NCI-H510A treated with DMSO at 0.1 percent for 48 hours (cell line): ENCODE measurements at places on chromosomes 6 and 20.

GRCh38 chr20:63745961-63746731, 6.6 kb downstream of the SLC2A4RG start:
- no peak for DNase-seq

DNA sequence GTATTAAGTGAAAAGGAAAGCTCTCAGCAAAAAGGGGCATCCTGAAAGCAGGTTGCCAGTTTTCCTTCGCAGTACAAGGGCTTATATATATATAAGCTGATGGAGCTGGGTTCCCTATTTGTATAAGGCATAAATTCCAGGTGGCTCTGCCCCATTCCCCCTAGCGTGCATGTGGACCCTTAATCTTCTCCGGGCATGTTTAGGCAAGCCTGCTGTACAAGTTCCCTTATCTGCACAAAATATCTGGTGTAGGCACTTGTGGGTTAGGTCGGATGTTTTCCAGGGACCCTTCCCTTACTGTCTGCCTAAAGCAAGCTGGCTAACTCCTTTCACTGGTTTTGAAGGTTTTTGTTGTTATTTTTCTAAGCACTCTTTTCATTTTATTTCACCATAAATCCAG, 140.7 kb downstream of the FUT9 start:
- peak; percentile 1 for DNase-seq

- no peak for DNase-seq
Observed at GRCh38 chr6:153503810-153504209, 372.7 kb upstream of the RGS17 start.

DNA sequence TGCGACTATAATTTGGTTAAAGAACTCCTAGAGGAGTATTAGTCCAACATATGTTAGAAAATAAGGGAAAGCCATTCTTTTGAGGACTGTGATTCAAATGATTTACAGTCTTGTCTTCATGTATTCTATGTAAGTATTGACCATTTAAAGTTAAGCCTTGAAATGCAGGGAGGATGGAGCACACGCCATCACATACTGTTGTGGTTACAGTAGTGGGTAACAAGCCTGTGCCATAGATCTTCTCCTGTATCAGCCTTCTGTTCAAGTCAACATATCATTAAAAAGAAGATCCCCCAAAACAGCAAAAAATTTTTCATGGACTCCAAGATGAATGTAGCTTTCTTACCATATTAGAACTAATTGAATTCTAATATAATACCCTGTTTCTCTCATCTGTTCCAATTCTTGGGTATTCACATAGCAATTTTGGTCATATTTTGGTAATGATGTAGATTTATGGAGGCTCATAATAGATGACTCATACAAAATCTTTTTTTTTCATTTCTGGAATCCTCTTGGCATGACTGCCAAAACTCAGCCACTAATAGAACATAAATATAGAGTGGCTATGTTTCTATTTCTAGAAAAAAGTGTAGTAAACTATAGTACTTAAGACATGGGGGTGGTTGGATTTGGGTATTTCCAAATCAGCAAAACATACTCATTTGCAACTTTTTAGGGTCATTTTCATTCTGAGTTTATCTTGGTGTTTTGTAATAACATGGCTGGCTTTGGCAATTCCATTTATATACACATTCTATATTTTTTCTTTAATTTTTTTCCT, 413.5 kb downstream of the BCKDHB start:
- DNase-seq: no peak

DNA sequence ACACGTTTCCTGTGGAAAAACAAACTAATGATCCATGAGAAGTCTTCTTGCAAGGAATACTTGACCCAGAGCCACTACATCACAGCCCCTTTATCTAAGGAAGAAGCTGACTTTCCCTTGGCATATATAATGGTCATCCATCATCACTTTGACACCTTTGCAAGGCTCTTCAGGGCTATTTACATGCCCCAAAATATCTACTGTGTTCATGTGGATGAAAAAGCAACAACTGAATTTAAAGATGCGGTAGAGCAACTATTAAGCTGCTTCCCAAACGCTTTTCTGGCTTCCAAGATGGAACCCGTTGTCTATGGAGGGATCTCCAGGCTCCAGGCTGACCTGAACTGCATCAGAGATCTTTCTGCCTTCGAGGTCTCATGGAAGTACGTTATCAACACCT, 35.4 kb downstream of the GCNT2 start:
- no peak for DNase-seq

GRCh38 chr20:40532103-40532502, 156.9 kb downstream of the MAFB start:
- no peak for DNase-seq

GRCh38 chr20:50385733-50386640, 124.2 kb upstream of the PTPN1 start:
- DNase-seq: no peak

- peak; percentile 63 for DNase-seq
Observed at GRCh38 chr6:50128420-50129005, 78.8 kb upstream of the DEFB112 start.

DNA sequence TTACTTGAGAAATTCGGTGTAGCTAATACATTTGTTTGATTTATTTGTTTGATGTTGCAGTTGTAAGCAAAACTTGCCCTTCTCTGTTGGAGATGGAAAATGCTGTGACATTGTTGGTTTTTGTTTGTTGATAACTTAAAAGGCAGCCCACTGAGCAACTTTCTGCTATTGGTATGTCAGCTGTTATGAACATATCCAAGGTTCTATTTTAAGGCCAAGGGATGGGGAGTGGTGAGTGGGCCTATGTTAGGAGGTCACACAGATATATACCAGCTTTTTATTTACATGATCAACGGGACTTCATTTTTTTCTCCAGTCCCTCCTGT, 5.7 kb downstream of the QKI start:
- DNase-seq: no peak

DNA sequence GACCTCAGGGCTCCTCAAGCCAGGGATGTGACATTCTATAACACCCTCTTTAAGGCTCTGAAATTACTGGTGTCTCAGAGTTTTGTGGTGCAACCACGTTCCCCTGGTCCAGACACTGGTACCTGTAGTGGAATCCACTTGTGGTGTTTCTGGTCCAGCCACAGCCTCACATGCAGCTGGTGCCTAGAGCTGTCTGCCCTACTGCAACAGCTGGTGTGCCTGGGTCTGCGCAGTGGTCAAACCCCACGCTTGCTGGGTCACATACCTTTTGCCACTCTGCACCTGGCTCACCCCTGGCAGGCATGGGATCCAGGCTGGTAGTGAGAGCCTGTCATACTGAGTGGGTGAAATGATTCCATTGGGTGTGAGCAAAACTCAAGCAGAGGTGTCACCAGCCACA, 1230.2 kb upstream of the EYS start:
- DNase-seq: no peak

- DNase-seq: no peak
Observed at GRCh38 chr6:98833057-98833306, 1.4 kb upstream of the POU3F2 start.

DNA sequence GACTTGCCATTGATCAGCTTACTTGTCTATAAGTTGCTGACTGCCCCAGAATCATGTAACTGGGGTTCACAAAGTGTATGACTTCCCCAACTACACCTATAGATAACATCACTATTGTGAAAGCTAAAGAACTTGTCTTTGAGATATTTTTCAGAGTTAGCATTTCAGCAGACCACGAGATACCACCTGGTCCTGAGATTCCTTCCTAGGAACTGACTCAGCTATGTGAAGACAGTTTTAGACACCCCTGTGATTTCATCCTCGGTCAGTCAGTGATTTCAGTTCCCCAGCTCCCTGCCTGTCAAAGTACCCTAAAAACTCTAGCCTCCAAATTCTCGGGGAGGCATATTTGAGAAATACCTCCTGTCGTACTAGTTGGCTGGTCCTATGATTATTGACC, 62.4 kb downstream of the TXNDC5 start:
- no peak for DNase-seq

- no peak for DNase-seq
Observed at GRCh38 chr6:31559958-31560696, 12.0 kb upstream of the LTA start.

DNA sequence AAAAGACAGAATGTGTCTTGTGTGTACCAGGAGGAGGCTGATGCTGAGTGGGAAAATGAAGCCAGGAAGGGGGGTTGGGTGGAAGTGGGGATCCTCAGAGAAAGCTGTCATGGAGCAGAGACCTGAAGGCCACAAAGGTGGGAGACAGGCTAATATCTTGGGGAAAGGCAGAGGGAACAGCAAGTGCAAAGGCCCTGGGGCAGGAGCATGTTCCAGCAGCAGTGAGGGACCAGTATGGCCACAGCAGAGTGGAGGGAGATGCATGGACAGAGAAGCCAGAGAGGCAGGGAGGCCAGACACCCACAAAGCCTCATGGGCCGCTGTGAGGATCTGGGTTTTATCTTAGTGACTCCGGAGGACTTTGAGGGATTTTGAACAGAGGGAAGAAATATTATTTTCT, 254.2 kb upstream of the SULF2 start:
- no peak for DNase-seq

GRCh38 chr20:54201268-54201846, 6.5 kb upstream of the PFDN4 start:
- no peak for DNase-seq

DNA sequence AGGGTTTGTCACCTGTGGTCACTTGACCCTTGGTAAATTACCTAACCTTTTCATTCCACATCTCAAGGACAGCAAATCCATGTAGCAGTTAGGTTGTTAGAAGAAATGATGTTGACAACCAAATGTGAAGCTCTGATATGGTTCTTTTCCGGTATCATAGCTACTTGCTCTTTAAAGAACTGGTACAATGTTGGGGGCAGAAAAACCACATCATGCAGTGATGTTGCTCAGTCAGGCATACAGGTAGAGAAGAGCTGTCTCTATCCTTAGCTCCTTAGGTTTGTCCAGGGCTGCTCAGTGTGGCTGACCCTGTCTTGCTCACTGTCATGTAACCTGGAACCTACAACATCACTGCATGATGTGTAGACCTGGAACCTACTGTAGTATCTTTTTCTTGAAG, 135.5 kb downstream of the LRRC1 start:
- no peak for DNase-seq

DNA sequence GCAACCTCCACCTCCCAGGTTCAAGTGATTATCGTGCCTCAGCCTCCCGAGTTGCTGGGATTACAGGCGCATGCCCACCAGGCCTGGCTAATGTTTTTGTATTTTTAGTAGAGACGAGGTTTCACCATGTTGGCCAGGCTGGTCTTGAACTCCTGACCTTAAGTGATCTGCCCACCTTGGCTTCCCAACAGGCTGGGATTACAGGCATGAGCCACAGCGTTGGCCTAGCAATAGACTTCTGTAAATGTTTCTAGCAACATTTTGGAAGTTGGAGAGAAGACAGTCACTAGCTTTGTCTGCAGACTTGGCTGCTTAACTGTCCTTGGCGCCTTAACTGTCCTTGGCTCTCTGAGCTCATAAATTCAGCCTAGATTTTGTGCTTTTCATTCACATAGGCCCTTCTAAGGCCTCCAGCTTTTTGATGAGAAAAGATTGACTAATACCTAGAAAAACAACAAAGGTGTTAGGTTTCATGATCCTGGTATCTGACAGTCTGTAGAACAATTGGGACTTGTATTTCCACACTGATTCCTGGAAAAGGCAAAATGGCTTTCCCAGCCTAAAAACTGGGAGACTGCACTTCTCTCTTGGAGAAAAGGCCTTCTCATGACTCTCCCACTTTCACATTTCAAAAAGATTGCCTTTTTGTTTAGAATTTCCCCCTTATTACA, 49.7 kb downstream of the OR2B2 start:
- DNase-seq: no peak

DNA sequence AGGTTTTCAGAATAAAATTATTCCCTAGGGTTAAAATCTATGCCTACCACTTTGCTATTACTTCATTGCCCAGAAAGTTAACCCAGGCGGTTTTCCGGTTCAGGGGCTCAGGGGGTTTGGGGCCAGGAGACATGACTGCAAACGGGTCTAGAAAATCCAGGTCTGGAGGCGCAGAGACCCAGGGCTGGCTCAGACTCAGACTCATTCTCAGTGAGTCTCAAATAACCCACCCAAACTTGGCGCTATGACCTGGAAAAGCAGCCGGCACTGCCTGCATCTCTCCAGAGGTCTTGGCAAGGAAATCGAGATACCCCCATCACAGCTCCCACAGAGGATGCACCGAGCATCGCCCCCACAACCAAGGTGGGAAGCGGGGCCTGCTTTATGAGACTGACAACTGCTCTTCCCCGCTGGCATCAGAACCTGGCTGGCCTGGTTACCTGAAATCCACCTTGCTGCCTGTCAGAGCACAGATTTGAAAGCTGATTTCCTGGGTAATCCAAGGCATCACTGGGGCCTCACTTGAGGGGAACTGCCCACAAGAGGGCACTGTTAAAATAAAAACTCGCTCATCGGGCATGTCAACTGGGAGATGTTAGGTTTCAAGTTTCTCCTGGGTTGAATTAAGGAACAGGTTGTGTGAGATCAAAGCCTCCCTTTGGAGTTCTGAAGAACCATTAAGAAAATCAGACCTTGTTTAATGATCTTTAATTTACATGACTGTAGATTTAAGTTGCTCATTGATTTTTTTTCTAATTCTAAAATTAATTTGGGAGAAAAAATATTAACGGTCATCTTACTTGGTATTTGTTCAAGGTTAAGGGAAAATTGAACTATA, 55.1 kb downstream of the KIF16B start:
- DNase-seq: peak; percentile 87

- DNase-seq: no peak
Observed at GRCh38 chr6:144008120-144008811, at the start of gene PLAGL1. Gene PLAGL1 (minus strand): TSS chr6:144008259. CDS start chr6:143948136, 60,123 bp downstream.

DNA sequence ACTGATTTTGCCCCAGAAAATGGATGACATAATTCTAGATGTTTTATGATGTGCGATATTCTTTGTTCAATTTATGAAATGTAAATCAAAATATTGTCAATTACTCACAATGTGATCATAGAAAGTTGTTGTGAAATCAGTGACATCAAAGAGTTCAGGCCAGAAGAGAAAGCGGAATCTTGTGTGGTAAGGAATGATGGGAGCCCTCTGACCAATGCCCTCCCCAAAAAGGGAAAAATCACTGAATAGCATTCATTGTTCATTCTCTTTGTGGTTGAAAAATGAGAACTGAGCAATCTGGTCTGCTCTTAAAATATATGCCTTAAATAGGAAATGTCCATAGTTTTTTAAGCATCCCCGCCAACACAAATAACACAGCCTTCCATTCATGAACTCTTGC, 247.1 kb upstream of the GRIK2 start:
- no peak for DNase-seq

DNA sequence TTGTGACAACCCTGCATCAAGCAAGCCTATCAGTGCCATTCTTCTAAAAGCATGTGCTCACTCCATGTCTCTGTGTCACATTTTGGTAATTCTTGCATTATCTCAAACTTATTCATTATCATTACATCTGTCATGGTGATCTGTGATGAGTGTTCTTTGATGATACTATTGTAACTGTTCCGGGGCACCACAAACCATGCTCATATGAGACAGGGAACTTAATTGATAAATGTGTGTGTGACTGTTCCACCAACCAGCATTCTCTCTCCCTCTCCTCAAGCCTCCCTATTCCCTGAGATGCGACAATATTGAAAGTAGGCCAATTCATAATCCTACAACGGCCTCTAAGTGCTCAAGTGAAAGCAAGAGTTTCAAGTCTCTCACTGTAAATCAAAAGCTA, 4.0 kb downstream of the HUS1B start:
- no peak for DNase-seq

GRCh38 chr20:58389324-58389967, 417 bp downstream of the VAPB start:
- peak; percentile 25 for DNase-seq
